Activated CD4-positive, alpha-beta memory T cell treated with anti-CD3 and anti-CD28 coated beads for 36 hours (primary cell): ENCODE measurements at places on chromosomes 11 and 22.

GRCh38 chr11:110335358-110335757 lies 38.9 kb upstream of the RDX start:
- H3K4me1 ChIP-seq, result peaks cover 23% of the 10 kb centered on the region
- no peak overlapping the region for H3K4me3 ChIP-seq
- H3K36me3 ChIP-seq, result peaks cover 7% of the 10 kb centered on the region
- no peaks in the 10 kb centered on the region for H3K27me3 ChIP-seq

GRCh38 chr11:112965656-112966055 lies 4.4 kb downstream of the NCAM1 start:
- H3K4me1 ChIP-seq, result peaks cover 13% of the 10 kb centered on the region
- no peak overlapping the region for H3K4me3 ChIP-seq
- DNase-seq, result no peak
- peaks cover 46% of the 10 kb centered on the region for H3K27me3 ChIP-seq
- H3K27ac ChIP-seq, result no peak overlapping the region

DNA sequence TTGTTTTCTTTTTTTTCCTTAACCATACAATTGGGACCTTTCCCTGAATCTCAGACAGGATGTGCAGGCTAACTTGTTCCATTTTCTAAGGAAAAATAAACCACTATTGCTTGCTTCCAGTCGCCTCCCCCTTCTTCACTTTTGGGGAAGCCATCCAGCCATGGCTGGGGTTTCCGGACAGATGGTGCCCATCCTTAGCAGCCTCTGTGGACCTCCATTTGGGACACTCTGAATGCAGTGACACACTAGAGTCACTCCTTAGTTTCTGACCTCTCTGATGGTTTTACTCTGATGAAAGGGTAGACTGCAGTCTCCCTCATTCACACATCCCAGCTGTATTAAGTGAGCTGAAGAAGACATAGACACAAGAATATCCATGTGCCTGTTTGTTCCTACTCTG lies 147.3 kb downstream of the COMMD9 start:
- DNase-seq, result no peak
- H3K36me3 ChIP-seq, result no peaks in the 10 kb centered on the region
- H3K4me1 ChIP-seq, result no peaks in the 10 kb centered on the region
- no peak overlapping the region for H3K4me3 ChIP-seq
- no peak overlapping the region for H3K27ac ChIP-seq

DNA sequence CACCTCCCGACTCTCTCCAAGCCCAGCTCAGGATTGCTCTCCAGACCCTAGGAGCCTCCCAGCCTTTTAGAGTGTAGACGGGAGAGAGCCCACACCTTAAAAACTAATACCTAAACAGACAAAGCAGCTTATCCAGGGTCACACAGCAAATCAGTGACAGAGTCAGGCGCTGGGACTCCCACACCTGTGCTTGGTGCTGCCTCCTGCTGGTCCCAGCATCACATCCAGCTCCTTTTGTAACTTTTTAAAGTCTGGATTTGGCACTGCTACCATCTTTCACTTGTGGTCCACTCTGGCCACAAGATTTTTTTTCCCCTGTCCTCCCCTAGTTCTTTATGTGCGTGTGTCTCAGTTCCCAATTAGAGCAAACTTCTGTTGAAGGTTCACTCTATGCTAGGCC lies 4.7 kb downstream of the ANO1 start:
- no peak for DNase-seq
- H3K4me1 ChIP-seq, result no peaks in the 10 kb centered on the region
- H3K36me3 ChIP-seq, result no peaks in the 10 kb centered on the region
- H3K4me3 ChIP-seq, result no peak overlapping the region

- H3K27me3 ChIP-seq, result no peaks in the 10 kb centered on the region
- H3K27ac ChIP-seq, result no peak overlapping the region
- peak; percentile 82 for DNase-seq
- H3K36me3 ChIP-seq, result peaks cover 3% of the 10 kb centered on the region
Measured at GRCh38 chr22:40525250-40525884, 111.2 kb downstream of the MRTFA start.
